NCI-H1092 treated with DMSO at 0.1 percent for 48 hours (cell line): ENCODE measurements at places on chromosomes 5 and 9.

DNA sequence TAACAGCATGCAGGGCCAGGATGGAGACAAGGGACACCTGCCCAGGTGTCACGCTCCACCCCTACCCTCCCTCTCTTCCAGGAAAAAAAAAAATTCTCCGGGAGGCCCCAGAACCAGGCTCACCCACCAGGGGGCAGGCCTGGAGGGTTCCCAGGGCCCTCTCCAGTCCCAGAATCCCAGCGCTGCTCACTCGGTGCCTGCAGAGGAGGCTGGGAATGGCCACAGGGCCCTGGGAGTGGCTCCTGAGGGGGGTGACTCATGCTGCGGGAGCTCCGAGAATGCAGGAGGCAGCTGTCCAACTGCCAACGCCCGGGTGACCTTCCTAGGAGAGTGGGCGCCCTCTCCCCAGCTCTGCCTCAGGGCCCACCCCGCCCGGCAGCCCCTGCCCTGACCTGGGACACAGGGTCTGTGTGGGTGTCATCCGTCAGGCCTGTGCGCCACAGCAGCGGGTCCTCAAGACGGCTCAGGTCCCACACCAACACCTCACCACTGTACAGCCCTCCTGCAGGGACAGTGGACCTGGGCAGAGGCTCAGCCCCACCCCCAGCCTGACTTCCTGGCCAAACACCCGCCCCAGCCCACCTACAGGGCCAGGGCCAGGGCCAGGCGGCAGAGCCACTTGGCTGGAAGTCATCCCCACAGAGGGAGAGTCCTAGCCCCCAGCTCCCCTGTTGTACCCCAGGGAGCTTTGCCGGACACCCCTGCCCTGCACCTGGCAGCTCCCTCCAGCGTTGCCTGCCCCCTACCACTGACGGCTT, 21.2 kb downstream of the DYNC2I2 start:
- peak; percentile 55 for DNase-seq

GRCh38 chr5:150172145-150172544, 5.6 kb downstream of the CDX1 start:
- no peak for DNase-seq

DNA sequence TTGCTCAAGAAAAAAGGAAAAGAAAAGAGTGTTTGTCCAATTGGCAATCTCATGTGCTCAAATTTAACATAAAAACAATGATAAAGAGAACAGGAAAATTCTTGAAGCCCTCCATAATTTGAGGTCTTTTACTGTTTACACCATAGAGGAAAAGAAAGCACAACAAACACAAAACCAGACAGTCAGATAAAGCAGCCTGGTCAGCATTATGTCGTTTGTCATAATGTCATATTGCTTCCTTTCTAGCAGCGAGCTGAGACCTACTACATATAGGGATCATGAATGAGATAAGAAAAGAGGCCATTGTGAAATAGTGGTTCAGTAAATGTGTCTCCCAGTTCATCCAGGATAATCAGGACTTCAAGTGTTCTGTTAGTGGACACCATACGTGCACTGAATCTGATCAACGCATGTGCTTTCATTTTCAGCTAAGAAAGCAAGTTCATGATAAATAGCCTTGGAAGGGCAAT, 64.7 kb upstream of the SELENOP start:
- DNase-seq = no peak

DNA sequence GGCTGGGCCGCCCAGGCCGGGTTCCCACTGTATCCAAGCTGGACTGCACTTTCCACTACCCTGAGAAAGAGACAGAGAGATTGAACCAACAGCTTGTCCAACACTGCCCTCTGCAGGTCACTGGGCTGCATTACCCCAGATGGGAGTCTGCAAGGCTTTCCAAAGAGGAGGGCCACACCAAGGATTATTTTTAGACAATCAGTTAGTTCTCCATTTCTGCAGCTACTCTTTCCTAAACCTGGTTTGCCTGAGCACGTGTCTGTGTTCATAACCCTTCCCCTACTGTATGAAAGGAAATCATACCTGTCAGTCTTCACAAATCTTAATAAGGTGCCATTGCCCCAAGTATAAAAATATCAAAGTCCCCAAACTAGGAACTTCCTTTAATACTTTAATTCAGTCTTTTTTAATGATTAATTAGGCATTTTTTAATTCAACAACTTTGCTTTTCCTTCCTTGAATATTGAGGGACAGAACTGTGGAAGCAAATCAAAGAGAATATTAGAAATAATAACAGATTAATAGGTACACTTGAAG, 13.4 kb upstream of the FGF1 start:
- peak; percentile 63 for DNase-seq
